Stimulated activated CD4-positive, alpha-beta T cell treated with anti-CD3 and anti-CD28 coated beads, Interleukin-2, amount 100 ng/mL, for 24 hours (primary cell): ENCODE measurements at places on chromosomes 2 and 18.

DNA sequence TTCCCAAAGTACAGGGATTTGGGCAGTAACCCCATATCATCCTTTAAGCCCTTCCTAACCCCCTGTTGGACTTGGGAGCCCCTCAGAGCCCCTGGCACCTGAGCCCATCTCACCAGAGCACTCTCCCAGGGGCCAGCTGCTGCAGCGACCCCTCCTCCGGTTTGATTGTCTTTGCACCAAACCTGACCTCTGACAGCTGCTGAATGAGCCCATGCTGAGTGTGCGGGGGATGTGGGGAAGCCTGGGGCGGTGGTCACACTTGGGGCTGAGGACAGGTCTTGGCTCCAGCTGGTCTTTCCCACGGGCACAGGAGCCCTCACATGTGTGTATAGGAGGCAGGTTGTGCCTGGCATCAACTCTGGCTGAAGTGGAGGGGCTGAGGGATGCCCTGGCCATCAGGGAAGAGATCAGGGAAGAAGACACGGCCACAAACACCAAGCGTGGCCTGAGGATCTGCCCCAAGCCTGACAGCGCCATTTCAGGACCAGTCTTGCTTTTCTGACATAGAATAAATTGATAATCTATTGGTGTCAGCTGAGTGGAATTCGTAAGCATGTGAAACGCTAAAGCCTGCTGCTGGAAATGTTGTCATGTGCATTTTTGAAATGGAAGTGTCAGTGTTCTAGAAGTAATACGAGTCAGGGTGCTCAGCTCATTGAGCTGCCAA lies 102.4 kb downstream of the ACKR3 start:
- DNase-seq = no peak

DNA sequence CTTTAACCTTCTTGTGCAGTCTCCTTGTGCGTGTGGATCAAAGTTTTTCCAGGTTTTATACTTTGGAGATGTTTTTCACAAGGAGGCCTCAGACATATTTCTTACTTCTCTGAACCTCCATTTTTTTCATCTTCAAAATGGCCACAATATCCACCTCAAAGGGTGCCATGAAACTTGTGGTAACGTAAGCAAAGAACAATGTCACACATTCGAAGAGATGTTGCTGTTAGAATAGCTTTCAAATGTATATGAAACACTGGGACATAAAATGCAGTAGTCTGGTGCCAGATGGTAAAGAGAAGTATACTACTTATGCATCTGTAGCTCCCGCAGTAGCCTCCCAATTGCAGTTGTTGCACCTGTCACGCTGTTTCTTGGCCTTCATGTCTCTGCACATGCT lies 2.6 kb upstream of the KRCC1 start:
- DNase-seq = no peak

GRCh38 chr2:203802342-203803052 lies 65.1 kb upstream of the CTLA4 start:
- DNase-seq = peak; percentile 61

GRCh38 chr2:161199912-161200701 lies 39.9 kb downstream of the TANK start:
- DNase-seq = no peak

DNA sequence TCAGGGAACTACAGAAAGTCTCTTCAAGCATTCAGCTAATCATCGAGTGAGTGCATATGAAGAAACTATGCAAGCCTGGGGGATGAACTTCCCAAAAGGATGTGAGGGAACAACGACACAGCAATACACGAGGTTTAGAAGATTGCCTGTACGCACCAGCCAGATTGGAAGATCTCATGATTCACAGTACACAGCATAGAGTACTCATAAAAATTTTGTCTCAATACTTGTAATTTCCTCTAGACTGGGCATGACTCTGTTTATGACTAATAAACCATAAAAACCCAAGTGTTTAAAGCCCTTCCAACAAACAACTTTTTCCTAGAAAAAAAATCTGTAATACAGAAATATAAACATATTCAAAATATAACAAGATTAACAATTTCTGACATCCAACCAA lies 279.7 kb downstream of the KCNJ3 start:
- DNase-seq = no peak

DNA sequence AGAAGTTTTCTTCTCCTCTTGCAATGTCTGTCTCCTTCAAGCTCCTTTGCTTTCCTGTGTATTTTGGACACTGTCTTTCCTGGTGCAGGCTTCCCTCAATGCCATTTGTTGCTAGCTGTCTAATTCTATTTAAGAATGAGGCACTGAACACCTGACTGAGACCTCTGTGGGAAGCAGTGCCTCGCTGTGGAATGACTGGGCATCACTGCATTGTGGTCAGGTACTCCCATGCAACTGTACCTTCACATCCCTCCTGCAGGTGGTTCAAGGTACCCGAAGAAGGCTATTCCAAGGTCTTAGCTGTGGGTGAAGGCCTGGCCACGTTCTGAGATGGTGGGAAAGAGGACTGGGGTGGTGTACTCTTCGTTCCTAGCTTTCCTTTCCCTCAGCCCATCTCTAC lies 152.8 kb upstream of the CTAGE1 start:
- no peak for DNase-seq

DNA sequence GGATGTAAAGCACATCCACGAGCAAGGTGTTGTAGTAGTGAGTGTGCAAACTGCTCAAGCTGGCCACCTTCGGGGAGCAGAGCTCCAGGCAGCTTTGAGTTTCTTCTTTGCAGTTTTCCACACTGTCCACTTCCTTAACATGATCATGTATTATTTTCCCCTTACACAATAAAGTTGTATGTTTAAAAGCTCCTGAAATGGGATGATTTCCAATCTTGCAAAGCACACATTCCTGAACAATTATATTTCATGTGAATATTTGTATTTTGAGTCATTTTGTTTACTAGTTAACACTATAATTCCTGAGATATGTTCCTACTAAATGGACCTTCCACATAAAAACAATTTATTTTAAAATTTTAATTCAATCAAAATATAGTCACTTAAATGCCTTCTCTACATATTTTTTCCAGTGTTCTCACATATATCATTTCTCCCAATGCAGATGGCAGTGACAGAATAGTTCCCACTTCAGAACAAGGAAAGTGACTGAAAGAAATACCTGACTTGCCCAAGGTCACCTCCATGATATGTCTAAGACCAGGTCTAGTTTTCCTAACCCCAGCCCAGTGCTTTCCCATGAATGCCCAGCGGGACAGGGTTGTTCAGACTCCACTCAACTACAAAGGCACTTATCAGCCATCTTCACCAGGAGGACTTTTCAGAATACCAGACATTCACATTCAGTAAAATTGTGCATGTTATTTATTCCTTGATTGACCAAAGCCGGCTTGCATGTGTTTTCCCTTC lies 5.5 kb downstream of the CYB5A start:
- DNase-seq = no peak

DNA sequence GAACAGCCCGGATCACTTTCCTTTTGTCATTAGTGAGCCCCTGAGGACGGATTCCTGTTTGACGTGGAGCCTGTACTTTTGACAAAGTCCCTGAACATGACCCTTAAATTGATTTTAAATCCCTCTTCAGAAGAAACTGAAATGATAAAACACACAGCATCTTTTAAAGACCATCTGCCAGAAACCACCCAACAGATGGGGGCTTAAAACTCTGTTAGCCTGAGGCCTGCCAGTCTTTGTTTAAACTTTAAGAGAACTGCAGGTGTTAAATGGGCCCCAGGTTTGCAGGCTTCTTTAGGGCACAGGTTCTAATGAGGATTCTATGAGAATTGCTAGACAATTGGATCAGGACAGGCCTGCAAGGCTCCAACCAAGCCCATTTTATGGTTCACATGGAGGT lies 177.9 kb downstream of the ALK start:
- DNase-seq = no peak

GRCh38 chr18:1057367-1057766 lies 152.7 kb downstream of the ADCYAP1 start:
- no peak for DNase-seq

DNA sequence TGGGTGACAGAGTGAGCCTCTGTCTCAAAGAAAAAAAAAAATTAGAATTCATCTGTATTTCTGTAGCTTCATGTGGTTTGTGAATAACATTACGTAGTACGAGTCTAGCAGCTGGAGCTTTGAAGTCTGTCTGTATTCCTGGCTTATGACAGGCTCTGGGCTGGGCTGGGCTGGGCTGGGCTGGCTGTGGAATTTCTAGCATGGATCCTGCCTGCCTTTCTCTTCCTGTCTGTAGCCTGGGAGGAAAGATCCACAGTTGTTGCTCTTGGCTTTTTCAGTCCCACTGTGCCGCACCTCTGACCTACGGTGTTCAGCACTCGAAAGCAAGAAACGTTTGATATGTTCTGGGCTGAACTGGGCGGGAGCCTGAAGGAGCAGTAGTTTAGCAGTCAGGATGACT lies 55.4 kb downstream of the BOLA3 start:
- no peak for DNase-seq

DNA sequence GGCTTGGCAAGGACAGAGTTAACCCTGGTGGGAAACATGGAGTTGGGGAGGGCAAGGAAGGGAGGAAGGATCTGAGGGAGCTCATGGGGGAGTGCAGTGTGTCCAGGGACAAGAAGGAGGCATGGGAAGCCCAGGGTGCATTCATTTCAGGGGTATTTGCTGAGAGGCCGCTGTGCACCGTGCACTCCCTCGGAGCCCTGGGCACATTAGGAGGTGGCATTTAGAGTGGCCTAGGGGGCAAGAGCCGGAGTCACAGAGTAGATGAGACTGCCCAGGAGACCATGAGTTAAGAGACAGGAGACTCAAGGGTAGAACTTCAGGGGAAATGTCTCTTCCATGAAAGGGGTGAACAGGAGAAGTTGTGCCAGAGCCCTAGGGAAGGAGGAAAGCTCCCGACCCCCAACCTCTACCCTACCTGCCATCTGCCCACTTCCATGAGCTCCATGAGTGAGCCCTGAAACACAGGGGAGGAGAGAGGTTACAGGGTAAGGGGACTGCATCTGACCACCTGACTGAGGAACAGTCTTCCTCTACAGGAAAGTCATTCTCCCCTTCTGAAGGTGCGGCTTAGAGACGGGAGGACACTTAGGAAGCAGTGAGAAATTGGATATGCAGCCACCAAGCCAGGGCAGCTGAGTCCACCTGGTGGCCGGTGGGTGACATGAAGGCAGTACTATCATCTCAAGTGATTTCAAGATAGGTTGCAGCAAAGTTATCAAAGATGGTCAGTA lies 58.5 kb upstream of the COPS8 start:
- peak; percentile 38 for DNase-seq

DNA sequence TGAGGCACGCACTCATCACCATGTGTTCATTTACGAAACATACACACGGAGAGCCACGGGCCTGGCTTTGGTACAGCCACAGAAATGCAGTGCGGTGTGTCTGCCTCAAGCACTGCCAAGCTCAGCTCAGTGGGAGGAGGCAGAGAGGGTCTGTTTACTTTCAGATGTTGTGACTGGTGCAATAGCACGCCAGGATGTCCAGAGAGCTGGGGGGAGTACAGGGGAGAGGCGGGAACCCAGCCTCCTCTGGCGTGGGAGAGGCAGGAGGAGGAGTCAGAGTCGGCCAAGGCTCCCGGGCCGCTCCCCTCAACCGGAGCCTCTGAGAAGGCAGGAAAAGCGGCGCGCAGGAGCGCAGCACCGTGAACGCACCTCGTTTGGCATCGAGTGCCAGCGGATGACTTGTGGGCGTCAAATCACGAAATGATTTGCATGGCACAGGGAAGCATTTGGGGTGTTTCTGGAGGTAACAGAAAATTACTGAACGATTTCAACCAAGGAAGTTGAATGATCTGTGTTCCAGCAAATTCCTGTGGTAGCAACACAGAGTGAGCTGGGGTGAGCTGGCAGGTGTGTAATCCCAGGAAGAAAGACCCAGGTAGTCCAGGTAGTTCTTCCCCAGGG lies 143.0 kb downstream of the ZNF516 start:
- no peak for DNase-seq

GRCh38 chr2:222598611-222599010 lies 57.3 kb downstream of the FARSB start:
- no peak for DNase-seq

- no peak for DNase-seq
Observed at GRCh38 chr18:36582988-36583745, 245.6 kb downstream of the TPGS2 start.

DNA sequence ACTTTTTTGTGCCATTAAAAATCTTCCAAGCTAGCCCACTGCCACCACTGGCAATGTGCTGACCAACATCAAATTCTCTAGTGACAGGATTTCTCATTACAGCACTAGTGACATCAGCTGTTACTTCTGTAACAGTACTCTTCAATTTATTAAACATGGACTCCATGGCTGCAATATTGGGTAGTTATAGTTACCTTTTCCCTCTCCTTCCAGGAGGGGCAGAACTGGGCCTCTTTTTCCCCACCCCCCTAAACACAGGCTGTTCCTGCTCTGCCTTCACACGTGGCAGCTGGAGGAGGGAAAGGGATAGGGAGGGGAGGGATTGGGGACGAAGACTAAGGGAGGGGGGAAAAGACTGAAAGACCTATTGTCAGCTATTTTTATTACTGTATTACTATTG lies 38.1 kb downstream of the TRAK2 start:
- no peak for DNase-seq

DNA sequence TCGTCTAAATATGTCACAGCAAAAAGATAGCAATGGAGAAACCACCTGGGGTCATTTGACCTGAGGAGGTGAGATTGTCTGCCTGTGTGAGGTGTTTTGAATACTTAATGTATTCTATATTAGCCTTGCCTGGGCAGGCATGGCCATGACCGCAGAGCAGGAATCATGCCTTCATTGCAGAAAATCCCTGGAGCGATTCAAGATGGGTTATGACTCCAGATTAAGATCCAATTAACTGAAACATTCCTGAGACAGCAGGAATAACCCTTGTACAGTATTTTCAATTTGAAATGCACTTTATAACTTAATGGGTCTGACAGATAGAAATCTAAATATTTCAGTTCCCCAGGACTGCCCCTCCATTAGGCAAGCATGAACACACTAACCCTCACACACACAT lies 227.3 kb upstream of the RAB6C start:
- no peak for DNase-seq

- no peak for DNase-seq
Observed at GRCh38 chr2:97808816-97809215, 95.4 kb downstream of the ZAP70 start.

DNA sequence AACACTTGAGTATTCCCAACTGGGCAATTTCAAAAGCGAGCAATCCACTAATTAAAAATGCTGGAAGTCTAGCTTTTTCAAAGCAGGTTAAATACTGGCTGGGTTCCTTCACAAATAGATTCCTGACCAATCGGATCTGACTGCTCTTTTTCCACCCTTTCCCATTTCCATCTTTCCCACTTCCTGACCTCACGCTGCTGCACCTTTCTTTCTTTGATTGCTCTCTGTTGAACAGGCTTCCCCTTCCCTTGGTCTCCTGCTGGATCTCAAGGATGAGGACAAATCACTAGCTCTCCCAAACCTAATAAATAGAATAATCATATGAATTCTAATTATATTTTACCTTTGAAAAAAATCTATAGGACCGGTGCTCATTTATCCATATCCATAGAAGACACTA lies 121.2 kb downstream of the TCF4 start:
- no peak for DNase-seq

- DNase-seq = peak; percentile 79
Observed at GRCh38 chr2:9630117-9630735, 571 bp downstream of the YWHAQ start.

GRCh38 chr2:100260712-100261620 lies 61.3 kb downstream of the LONRF2 start:
- no peak for DNase-seq

GRCh38 chr2:201574766-201575165 lies 68.5 kb downstream of the TMEM237 start:
- no peak for DNase-seq

GRCh38 chr2:8684878-8685696 lies 3.2 kb downstream of the ID2 start:
- DNase-seq = peak; percentile 66
